CD8-positive, alpha-beta T cell (primary cell): ENCODE measurements at places on chromosomes 6 and 20.
A peak's percentile ranks its signal among the peaks of the same experiment; 100 is the strongest.

DNA sequence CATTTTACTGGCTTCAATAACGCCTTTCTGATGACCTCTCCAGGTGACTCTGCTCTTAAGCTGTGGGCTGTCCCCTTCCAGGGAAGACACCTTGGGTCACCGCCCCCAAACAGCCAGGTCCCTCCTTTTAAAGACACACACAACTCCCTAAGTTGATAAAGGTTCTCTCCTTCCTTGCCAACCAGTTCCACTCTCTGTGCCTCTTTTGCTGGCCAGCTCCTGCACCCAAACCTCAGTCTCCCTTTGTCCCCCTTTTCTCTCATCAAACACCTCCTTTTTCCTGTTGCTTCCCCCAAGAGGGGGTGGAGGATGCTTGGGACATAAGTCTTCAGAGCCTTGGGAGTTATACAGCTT is 1.0 kb downstream of the NCOA6 start:
- DNase-seq: peak; percentile 55

- DNase-seq: no peak
Observed at GRCh38 chr6:35677456-35677855, 11.3 kb downstream of the FKBP5 start.

GRCh38 chr20:8809107-8809953 is 259.6 kb upstream of the PLCB4 start:
- DNase-seq: no peak

DNA sequence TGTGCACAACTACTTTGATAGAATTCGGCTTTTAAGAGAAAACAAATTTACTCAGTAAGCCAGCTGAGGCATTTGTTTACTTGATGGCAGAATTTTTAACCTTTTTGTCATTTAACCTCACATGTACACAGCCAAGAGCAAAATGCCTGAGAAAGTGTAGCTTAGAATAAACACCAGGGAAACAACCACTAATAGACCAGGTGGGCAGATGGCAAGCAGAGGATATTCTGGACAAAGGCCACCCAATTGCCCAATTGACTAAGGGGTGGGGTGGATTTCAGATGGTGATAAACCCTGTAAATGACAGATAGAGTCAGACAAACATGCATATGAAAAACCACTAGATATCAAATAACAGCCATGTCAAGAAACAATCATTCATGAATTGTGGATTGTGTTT is 190.7 kb upstream of the FBXL4 start:
- no peak for DNase-seq

DNA sequence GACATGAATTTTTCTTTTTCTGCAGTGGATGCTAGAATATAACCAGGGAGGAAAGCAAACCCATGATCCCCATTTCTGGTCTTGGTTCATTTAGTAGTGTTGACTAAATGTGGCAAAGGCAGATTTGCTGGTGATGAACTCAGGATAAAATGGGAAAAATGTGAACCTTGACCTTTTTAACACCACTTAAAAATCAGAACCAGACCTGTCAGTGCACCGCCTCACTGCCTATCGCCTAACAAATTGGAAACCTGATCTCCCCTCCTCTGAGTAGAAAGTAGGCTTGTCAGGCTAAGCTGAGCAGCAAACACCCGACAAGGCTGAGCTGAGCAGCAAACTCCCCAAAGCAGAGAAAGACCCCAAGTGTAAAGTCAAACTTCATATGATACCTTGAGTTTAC is 254.8 kb downstream of the FOXC1 start:
- no peak for DNase-seq

DNA sequence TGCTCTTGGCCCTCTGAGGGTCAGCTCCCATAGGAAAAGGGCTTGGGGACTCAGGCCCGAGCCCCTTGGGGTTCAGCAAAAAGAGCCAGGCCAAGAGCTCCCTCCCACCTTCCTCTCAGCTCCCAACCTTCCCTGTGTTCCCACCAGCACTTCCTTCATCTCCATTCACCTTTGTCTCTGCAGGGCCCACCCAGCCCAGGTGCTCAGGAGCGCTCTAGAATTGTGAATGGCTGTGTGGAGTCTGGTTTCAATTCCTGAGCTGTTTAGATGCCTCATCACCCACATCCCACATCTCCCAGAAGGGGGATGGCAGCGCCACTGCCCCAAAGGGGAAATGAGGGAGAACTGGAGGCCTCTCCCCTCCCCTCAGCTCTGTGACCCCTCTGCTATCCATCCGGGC is 7.7 kb downstream of the GRM4 start:
- no peak for DNase-seq

- DNase-seq: no peak
Observed at GRCh38 chr20:23248461-23248882, 102.1 kb upstream of the NXT1 start.

DNA sequence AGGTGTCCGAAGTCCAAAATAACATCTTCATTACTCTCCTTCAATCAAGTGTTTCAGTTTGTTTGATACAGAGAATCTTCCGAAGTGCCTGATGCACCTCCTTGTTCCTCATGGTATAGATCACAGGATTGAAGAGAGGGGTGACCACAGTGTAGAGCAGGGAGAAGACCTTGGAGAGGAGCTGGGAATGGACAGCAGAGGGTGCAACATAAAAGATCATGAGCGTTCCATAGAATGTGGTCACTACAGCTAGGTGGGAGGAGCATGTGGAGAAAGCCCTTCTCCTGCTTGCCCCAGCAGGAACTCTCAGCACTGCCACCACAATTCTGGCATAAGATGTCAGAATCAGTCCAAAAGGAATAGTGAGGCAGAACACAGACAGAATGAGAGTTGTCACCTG is 11.9 kb downstream of the OR12D1 start:
- DNase-seq: no peak

GRCh38 chr20:11881449-11881848 is 36.2 kb upstream of the BTBD3 start:
- DNase-seq: no peak

DNA sequence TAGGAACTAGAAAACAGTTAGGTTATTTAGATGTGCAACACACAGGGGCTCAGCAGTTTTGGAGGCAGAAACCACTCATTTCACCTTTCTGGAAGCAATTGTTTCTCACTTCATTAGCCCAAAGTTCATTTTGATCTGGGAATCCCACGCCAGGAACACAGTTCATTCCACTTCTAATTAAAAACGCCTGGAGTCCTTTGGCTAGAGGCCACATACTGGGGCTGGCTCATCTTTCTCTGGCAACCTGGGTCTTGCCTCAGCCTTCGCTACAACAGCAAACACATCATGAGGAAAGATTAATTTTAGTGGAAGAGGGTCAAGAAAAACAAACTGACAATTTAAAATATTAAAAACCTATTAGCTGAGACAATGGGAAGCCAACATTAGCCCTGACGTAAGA is 69.7 kb downstream of the RFPL4B start:
- no peak for DNase-seq

GRCh38 chr20:10655720-10656669 is 17.8 kb downstream of the JAG1 start:
- no peak for DNase-seq

- no peak for DNase-seq
Observed at GRCh38 chr6:71473926-71474325, 185.3 kb downstream of the OGFRL1 start.

DNA sequence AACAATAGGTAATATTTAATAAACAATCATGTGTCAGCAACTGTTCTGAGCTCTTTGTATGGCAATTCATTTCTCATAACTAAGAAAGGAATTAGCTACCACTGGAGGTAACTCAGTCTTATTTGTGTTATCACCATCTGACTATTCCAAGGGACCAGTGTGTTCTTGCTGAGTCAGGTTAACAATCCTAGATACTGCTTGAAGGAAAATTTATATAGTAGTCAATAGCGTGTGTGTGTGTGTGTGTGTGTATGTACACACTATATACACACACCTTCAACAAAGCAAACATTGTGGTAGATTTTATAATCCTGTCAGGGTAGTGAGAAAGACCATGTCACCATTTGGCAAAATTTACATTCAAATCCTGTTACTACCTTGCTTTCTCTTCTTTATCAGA is 45.8 kb upstream of the SMIM8 start:
- DNase-seq: no peak

GRCh38 chr6:108526739-108527174 is 34.0 kb upstream of the FOXO3 start:
- no peak for DNase-seq

DNA sequence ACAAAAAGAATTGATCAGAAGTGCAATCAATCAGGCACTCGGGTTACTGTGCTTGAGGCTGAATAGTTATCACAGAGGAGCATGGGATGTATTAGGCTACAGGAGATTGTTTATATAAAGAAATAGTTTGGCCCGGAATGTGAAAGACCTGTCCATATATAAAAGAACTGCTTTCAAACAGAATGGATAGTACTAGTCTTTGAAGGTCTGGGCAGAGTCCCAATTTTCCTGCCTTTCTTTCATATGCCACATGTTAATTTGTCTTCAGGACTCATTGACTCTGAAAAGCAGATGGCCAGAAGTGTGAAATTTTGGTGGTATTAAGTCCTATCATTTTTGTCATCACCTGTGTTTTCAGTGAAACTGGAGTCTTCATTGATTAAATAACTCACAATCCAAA is 314.5 kb downstream of the EYA4 start:
- DNase-seq: no peak

DNA sequence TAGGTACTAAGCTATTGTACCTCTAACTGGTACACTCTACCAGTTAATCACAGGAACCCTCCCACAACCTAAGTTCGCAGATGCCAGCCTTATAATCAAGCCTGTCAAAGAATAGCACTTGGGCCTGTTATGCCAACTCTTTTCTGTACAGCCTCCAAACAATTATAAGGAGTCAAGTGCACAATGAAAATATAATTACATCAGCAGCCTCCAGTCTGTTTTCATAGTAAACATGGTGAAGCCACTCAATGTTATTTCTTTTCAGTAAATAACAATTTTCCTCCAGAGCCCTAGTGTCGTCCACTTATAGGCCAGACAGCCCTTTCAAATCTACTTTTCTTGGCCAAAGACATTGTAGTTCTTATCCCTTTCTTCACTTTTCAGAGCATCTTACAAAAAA is 82.7 kb upstream of the CARMIL1 start:
- DNase-seq: no peak
